Right renal cortex interstitium (tissue), 3 donors: ENCODE measurements at places on chromosomes 6 and 20. TPM values are rescaled to one million over a fixed set of nuclear protein-coding genes. Genes with fewer than 3 reads are reported as not detected.

SLC25A27 gene
- polyA plus RNA-seq = 31.1 TPM

HLA-DMA gene
- 15.6 TPM for polyA plus RNA-seq

MOXD1 gene
- 263 TPM for polyA plus RNA-seq

SLC12A5 gene
- 1.8 TPM for polyA plus RNA-seq

DNA sequence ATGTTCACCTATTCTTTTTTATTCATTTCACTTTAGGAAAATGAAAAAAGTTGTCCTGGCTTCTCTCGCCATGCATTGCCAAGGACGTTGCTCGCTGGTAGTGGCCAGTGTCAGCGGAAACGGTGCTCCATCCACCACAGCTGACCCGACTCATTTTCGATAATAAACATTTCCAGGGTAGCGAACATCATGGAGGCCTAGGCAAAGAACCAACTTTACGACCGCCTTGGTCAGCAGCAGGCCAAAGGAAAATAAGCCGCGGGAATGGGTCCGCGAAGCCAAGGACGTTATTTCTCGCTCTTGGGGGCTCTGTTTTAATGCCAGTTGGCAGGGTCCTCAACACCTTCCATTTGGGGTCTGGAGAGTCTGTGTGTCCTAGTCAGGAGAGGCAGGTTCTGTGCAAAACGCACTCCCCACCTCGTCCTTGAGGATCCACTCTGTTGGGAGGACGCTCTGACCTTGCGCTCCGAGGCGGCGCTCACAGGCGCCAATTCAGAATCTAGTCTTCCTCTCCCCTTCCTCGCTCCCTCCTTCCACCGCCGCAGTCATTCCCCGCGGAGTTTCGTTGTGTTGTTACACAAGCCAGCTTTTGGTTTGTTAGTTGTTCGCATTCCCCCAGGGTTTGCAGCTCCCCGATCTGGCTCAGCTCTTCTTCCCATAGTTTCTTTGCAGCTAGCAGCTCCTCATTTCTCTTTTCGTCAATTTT, 4.1 kb upstream of the PAX1 start:
- DNase-seq = no peak

DNA sequence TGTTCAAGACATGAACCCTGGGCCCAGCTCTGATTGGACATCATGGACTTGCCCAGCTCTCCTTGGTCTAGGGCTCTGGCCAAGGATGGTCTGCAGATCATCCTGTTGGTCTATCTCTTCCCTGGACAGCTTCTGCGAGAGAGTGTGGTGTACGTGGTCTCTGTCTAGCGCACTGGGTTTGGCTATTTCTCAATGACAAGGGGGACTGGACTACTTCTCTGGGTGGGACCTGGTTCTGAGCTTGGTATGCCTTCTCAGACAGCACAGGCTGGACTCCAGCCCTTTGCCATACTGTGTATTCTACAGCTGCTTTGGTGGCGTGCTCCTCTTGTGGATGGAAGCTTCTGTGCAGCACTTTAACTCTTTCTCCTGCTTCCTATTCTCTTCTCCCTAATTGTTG, 8.5 kb upstream of the RAET1E start:
- DNase-seq = no peak

DNA sequence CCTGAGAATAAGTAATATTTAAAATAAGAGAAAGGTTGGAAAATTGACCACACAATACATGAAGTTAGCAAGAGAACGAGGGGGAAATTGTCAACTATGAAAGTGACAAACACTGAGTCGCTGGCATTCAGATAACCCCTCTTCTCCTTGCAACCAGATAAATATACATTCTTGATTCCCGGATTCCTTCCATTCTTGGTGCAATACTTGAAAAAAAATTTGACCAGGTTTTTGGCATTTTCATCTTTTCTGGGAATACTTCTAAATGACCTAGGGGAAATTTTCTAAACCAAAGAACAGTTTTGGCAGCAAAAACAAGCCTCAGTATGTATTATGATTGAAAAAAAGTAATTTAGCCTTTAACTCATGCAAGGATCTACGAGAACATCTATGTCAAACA, 164.0 kb downstream of the PDE7B start:
- no peak for DNase-seq

GRCh38 chr6:3560211-3560610, 103.4 kb upstream of the SLC22A23 start:
- no peak for DNase-seq

DNA sequence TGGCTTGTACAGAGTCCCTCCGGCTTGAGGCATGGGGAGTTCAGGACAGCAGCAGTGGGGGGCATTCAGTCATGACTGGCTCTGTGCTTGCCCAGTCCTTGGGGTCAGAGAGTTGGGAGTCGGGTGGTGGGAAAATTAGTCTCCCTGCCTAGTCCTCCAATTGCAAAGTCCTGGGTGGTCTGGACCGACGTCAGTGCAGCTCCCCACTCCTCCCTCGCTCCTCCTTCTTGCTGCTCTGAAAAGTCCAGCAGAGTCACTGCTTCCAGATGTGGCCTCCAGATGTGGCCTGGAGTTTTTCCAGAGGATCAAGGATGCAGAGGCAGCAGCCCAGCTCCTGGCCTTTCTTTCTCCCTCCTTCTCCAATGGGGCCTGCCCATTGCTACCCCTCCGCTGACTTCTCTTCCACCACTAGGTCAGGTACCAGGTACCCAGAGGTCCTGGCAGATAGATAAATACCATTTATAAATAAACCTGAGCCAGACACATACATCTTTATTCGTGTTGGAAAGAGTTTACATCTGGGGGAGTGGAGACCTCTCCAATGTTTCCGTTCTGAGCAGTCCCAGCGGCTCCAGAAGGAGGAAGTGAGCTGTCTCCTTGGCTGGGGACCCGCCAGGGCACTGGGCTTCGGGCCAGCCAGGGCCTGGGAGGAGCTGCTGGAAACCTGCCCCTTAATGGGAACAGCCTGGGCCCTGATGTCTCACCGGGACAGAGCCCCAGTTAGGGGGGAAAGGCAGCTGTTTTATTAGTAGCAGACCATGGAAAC, 49.0 kb upstream of the RNF24 start:
- DNase-seq = peak; percentile 81

DNA sequence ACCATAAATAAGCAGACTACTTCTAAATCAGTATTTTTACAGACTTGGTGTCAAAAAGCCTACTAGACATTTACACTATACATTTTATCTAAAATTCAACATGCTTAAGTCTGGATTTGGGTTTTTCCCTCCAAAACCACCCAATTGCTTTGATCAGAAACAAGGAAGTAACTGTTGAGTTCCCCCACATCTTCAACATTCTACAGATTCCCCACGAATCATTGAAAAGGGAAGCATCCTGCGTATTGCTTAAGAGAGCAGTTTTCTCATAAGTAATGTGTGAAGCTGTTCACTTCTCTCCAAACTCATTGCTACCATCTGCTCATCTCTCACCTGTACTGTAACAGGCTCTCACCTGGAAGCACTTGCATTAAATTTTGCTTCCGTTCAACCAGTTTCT, 36.4 kb upstream of the RNF144B start:
- DNase-seq = no peak

- DNase-seq = no peak
Observed at GRCh38 chr20:9156529-9157280, 87.8 kb downstream of the PLCB4 start.

GRCh38 chr20:45611054-45611453, 18.5 kb upstream of the WFDC10A start:
- no peak for DNase-seq

DNA sequence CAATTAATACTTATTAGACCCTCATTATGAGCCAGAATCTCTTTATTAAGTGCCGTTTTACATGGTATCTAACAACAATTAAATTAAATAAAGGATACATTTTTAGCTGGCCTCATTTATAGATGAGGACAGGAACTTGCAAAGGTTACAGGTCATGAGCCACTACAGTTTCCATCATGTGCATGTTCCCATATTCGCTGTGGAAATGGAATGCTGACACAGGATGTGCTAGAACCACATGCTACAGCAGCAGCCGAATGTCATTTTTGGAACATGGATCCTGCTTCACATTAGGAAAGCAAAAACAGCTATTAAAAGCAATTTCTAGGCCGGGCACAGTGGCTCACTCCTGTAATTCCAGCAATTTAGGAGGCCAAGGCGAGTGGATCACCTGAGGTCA, 5.9 kb downstream of the SLC18B1 start:
- no peak for DNase-seq

- DNase-seq = no peak
Observed at GRCh38 chr6:63663147-63663955, 27.7 kb downstream of the PHF3 start.
